DMS53 (cell line): ENCODE measurements at places on chromosomes 1 and 21.

DNA sequence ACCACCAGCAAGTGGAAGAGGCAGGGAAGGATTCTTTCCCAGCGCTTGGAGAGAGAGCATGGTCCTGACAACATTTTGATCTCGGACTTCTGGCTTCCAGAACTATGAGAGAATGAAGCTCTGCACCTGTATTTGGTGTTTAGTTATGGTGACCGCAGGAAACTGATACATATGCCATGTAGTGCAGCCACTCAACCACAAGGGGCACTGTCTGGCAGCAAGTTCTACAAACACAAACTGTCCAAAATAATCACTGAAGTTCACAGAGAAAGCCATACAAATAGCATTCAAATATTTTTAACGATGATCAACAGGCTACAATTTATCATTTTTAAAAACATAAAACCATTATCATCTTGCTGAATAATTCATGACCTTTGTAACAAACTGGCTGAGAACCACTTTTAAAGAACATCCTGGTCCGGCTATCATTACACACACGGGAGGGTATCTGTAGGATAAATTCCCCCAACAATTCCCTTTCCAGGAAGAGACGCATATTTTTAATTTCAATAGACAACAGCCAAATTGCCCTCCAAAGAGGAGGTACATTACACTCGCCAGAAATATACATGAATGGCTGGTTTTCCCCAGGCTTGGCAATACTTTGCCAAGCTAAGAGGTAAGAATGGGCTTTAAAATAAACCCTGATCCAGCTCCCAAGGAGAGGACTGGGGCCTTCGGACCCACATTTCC, 9.2 kb upstream of the CBR3 start:
- peak; percentile 76 for DNase-seq

DNA sequence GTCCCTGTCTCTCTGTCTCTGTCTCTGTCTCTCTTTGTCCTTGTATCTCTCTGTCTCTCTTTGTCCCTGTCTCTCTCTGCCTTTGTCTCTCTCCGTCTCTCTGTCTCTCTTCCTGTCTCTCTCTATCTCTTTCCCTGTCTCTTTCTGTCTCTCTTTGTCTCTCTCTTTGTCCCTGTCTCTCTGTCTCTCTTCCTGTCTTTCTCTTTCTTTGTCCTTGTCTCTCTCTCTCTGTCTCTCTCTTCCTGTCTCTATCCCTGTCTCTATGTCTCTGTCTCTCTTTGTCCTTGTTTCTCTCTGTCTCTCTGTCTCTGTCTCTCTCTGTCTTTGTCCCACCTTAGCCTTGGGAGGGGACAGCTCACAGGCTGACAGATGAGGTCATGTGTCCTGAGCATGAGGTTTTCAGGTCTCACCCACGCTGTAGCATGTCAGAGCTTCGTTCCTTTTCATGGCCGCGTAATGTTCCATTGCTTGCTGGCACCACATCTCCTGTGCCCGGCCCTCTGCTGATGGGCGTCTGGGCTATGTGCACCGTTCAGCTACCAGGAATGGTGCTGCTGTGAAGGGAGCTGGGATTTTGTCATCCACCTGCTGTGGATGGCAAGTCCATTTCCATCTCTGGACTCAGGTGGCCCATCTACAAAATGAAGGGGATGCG, 27.6 kb downstream of the TP73 start:
- no peak for DNase-seq

DNA sequence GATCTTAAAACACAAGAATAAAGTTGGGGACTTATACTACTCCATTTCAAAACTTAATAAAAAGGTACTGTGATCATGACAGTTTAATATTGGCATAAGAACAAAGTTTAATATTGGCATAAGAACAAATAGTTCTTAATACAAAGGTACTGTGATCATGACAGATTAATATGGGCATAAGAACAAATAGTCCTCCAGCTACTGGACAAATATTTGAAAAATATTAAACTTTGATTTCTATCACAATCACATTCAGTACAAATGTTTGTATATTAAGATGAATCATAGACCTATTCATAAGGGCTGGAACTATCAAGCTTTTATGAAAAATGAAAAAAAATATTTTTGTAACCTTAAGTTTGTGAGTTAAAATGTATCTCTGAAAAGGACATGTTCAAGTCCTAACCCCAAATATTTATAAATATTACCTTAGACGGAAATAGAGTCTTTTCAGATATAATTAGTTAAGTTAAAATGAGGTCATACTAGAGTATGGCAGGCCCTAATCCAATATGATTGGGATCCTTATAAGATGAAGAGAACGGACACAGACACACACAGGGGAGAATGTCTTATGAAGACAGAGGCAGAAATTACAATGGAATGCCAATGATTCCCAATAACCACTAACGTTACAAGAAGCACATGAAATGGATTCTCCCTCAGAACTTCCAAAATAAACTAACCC, 79.1 kb upstream of the RGS1 start:
- peak; percentile 19 for DNase-seq

GRCh38 chr21:41232013-41232412, 64.1 kb downstream of the BACE2 start:
- DNase-seq: no peak

DNA sequence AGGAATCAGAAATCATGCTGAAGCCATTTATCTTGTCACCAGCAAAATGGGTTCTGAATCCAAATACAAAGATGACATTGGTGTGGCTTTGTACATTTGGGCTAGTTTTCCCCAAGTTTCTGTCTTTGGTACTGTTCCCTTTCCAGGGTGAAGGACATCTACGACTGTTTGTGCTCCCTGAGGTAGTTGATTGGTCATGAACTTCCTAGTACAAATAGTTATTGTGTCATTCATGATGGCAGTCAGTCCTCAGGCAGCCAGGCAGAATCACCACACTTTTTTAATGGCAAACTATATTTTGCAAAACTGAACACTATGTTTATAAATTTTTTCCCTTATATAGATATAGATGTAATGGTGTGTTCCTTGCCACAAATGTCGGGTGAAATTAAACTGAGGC, 46.0 kb downstream of the CEP350 start:
- no peak for DNase-seq

DNA sequence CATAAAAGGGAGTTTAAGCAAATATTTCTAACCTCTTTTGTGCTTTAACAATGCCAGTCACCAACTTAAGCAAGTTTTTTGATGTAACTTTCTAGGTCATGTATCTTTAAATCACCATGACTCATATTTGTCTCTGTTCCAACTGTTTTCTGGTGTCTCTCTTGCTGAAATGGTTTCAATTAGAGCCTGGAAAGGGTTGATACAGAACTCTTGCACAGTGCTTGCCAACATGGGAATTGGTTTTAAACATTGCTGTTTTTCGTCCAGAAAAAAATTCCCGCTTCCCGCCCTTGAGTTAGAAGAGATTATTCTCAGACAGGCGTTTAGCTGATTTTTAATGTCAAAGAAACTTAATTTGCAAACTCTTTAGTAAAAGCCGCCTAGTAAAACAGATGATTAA, 46.4 kb upstream of the SLC22A15 start:
- DNase-seq: no peak

DNA sequence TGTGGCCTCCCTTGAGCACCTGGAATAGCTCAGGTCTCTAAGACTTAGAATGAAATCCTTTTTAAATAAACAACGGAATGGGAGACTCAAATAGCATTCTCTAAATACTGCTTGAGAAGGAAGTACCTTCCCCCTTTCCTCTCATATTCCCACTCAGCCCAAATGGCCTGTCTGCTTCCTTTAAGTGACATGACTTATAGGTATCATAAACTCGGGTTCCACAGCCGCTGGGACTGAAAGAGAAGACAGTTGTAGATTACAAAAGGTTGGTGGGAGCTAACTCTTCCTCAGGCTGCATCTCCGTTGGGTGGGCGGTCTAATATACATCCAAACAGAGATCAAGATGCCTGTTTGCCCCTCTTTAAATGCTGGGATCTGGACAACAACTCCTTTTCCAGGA, 1.2 kb upstream of the HMCN1 start:
- no peak for DNase-seq

DNA sequence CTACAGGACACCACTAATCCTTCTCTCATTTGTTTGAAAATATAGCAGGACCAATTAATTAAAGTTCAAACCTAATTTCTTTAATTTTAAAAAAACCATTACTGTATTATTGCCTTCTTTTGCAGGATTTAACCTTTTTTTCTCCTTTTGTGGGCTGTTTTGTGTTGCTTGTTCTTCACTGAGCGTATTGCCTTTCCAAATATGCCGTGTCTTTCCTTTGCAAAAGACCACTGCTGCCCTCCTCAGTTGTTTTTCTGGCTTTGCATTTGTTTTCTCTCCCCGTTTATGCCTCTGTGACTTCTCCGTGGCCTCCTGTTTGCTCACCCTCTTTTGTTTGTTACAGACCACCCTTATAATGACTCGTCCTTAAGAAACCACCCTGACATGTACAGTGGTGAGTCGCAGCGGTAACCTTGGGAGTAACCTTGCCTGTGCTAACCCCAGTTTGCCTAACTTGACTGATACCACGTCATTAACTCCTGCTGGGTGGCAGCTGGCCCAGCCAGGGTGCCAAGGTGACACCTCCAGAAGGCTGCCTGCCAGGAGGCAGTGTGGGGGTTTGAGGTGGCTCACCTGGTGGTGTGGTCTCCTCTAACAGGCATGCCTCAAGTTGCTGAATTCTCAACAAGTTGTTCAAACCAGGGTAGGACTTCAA, 81.1 kb upstream of the CNTN2 start:
- no peak for DNase-seq

DNA sequence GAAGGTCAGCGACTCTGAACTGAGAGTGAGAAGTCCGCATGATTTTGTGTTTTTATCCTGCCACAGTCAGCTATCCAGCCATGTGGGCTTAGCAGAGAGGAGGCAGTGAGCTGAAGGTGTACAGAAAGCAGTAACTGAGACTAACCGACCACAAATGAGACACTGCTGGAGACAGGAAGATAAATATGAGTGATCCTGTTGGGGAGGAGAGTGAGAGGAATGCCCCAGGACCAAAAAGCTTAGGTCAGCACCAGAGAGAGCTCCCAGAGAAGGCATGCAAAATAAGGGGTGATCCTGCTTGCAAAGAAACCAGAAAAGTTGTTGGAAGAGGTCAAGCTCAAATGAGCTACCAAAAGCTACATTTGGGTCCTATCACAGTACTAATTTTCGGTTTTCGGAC, 63.7 kb downstream of the HLCS start:
- no peak for DNase-seq

DNA sequence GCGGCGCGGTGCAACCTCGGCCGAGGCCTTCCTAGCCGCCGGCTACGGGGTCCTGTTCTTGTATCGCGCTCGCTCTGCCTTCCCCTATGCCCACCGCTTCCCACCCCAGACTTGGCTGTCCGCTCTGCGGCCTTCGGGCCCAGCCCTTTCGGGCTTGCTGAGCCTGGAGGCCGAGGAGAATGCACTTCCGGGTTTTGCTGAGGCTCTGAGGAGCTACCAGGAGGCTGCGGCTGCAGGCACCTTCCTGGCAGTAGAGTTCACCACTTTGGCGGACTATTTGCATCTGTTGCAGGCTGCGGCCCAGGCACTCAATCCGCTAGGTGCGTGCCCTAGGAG, 379 bp downstream of the PPCS start:
- peak; percentile 86 for DNase-seq

GRCh38 chr1:178543290-178543607, 30.3 kb downstream of the TEX35 start:
- peak; percentile 81 for DNase-seq

DNA sequence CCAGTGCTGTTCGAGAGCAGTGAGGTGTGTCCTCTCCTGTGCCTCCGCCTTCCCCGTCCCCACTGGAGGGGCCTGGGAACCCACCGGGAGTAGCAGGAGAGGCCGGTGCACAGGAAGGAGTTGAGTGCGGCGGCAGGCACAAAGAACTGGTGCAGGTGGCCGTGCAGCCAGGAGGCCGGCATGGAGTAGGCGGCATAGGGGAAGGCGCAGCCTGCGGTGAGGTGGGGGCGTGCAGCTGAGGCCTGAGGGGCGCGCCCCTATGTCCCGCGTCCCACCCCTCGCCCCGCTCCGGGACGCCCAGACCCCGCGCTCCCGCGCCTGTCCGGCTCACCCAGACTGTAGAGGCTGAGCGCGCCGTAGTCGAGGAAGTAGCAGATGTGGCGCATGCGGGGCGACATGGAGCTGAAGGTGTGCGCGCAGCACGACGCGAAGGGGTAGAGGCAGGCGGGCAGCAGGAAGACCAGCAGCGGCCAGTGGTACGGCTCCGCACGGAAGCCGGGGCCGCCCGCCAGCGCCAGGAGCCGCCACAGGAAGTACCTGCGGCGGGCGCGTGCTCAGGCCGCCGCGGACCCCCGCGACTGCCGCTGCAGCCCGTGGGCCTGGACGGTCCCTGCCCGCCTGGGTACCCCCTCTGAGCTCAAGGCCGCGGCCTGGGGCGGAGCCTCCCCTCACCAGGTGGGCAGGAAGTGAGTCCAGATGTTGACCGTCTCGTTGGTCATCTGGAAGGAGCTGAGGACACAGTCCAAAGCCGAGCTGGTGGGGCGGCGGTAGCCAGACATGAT, 2.2 kb downstream of the PAQR6 start:
- peak; percentile 89 for DNase-seq

DNA sequence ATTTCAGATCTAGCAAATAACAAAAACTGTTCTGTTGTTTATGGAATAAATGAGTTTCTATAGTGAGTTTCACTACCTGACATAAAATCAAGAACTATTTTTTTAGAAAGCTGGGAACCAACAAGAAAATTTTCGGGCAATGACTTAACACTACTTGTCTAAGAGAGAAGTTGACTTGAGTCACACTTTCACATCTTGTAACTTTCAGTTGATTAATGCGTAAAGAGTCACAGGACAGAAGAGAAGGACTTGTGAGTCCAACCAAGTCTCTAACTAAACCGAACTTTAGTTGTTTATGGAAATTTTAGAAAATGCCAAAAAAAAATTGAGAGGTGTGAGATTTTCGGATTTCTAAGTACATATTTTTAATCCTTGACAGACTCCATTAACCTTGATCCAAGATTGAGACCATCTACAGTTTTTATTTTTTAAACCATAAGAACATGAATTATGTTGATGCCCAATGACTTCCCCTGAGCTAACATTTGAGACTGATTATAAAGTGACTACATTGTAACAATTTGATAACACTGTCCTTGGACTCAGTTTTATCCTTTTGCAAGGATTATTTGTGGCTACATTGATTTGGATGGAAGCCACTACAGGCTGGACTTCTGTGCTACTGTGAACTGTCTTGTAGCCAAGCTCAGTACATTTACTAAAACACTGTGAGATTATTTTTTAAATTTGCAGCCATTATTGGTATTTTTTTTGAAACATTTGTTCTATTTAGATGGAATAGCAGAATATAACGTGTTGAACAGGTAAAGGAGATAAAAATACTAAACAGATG, 284.0 kb downstream of the PTPRC start:
- no peak for DNase-seq

GRCh38 chr1:155946633-155947219, 5.3 kb downstream of the RXFP4 start:
- DNase-seq: no peak

DNA sequence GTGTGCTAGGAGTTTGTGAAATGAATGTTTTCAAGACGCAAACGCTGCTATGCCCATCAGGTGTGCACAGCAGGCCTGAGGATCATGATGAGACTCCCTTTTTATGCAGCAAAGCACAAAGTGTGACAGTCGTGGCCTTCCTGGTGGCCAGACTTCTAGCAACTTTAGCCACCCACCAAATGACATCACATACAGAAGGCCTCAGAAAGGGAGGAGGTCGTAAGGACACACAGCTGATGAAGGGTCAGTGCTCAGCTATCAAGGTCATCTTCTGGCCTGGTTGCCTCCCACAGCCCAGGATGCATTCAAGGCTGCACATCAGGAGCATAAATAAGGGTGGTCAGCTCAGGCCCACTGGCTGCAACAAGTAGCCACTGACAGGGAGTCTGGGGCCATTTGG, 36.6 kb downstream of the BMP8A start:
- DNase-seq: no peak
